ENCODE measurements at places on chromosomes 3 and 15.

DNA sequence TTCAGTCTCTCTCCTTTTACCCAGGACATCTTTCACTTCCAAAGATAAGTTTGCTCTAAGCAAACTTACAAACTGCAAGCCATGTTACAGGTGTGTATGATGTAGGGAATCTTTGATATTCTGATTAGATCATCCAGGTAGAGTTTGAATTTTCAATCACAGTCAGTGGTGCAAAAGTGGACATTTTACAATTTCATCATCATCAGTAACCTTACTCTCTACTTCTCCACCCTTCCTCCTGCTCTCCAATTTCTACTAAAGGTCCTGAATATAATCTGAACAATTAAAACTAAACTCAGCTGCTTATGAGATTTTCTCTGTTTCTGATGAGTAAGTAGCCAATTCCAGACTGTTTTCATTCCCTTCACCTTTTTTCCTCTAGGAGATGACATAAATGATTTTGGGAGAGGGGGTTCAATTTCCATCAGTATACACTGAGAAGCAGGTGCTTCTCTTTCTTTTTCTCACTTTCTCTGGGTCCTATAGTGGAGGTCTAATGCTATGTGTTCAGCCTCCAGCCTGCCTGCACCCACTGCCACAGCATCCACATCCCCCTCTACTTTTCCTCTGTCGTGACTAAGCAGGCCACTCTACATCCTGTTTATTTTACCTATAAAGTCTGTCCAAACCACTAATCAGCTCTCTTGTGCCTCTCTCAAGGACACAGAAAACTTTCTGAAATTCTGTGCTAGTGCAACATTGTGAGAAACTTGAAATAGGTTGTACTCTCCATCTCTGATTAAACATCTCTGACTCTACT is 27.6 kb downstream of the SUCNR1 start:
- H3K27ac ChIP-seq: no peak overlapping the region
- DNase-seq: no peak
- no peaks in the 10 kb centered on the region for H3K36me3 ChIP-seq
- H3K27me3 ChIP-seq: peaks cover 3% of the 10 kb centered on the region
- no peak overlapping the region for H3K4me3 ChIP-seq

GRCh38 chr15:93088981-93089726 is at the start of gene RGMA:
RGMA (minus strand) TSS chr15:93089211; CDS start chr15:93088932, 279 bp downstream.
- no peak for DNase-seq
- H3K36me3 ChIP-seq: no peaks in the 10 kb centered on the region
- peaks cover 4% of the 10 kb centered on the region for H3K4me1 ChIP-seq
- H3K4me3 ChIP-seq: peak within 1 kb of the TSS; percentile 44

DNA sequence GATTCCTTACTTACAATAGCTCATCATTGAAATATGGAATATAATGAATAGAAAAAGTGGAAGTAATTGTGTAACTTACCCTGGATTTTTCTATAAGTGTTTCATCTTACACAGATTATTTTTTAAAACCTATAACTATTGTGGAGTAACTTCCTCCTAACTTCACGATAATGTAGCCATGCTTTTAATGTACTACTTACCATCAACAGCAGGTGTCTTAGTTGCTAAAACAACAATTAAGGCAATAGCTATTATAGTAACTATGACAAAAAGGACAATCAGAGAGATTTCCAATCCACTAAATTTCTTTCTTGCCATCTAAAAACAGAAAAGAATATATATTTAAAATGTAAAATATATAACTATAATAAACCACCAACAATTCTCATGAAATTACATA is 2.6 kb downstream of the SI start:
- H3K4me1 ChIP-seq: no peaks in the 10 kb centered on the region
- no peak for DNase-seq
- no peaks in the 10 kb centered on the region for H3K36me3 ChIP-seq
- H3K27me3 ChIP-seq: no peaks in the 10 kb centered on the region
- H3K4me3 ChIP-seq: no peak overlapping the region
- H3K27ac ChIP-seq: no peak overlapping the region

- H3K4me3 ChIP-seq: no peak overlapping the region
- H3K27ac ChIP-seq: no peak overlapping the region
- no peak for DNase-seq
- H3K36me3 ChIP-seq: no peaks in the 10 kb centered on the region
- peaks cover 2% of the 10 kb centered on the region for H3K4me1 ChIP-seq
- H3K27me3 ChIP-seq: no peaks in the 10 kb centered on the region
Observed at GRCh38 chr15:45719490-45719889, 84.7 kb downstream of the SQOR start.

DNA sequence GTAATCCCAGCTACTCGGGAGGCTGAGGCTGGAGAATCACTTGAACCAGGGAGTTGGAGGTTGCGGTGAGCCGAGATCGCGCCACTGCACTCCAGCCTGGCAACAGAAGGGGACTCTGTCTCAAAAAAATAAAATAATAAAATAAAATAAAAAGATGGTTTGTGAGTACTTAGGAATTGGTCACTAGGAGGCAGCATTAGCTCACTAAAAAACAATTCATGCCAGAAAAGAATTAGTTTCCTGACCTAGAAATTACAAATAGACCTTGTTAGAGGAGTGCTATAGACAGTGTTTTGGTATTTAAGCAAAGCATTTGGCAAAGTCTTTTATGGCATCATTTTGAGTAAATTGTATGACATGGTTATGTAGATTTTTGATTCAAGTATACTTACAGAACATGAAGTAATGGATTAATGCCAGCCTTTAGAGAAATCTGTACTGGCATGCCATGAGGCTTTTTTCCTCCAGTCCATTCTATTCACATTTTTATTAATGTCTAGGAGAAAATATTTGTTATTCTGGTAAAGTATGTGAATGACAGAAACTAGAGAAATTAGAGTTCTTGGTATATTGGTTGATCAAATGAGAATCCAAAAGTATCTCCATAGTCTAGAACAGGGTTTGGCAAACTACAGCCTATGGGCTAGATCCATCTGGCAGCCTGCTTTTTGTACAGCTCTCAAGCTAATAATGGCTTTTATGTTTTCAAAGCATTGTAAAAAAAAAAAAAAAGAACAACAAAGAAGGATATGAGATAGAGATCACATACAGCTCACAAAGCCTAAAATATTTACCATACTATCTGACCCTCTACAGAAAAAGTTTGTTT is 81.6 kb downstream of the LRRC49 start:
- no peak overlapping the region for H3K4me3 ChIP-seq
- no peaks in the 10 kb centered on the region for H3K36me3 ChIP-seq
- no peak overlapping the region for H3K27ac ChIP-seq
- no peaks in the 10 kb centered on the region for H3K4me1 ChIP-seq
- H3K27me3 ChIP-seq: no peaks in the 10 kb centered on the region
- DNase-seq: peak; percentile 5

DNA sequence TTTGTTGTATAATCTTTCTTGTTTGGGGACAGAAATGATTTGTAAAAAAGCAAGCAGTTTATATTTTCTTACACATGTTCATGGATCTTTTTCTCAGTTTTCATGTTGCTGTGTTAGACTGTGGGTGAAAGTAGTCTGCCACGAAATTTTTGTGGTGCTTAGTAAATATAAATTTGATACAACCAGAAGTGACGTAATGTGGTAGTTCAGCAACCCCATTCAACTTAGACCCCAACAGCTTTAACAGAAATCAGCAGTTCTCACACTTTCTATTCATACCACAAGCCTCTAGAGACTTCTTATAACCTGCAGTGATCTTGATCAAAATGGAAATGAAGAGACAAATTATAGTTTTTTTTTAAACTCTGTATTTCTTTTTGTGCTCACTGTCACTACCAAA is 120.2 kb upstream of the IGSF10 start:
- no peaks in the 10 kb centered on the region for H3K27me3 ChIP-seq
- DNase-seq: no peak
- H3K4me1 ChIP-seq: no peaks in the 10 kb centered on the region
- no peak overlapping the region for H3K4me3 ChIP-seq
- H3K27ac ChIP-seq: no peak overlapping the region

DNA sequence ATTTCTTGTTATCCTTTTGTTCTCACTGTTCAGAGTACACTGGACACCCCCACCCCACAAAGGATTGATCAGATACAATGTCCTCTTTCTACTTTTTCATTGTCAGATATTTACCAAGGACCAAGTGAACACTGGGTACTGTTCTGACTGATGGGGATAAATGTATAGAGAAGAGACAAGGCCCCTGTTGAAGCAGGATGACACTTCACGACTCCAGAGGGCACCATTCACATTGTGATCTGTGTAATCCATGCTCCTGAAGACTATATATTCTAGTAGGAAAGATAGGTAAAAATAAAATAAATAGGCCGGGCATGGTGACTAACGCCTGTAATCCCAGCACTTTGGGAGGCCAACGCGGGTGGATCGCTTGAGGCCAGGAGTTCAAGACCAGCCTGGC is 7.2 kb upstream of the CRYGS start:
- H3K27ac ChIP-seq: no peak overlapping the region
- H3K27me3 ChIP-seq: no peaks in the 10 kb centered on the region
- H3K4me1 ChIP-seq: no peaks in the 10 kb centered on the region
- DNase-seq: no peak
- H3K4me3 ChIP-seq: no peak overlapping the region

- H3K36me3 ChIP-seq: no peaks in the 10 kb centered on the region
- H3K27me3 ChIP-seq: no peaks in the 10 kb centered on the region
- no peak for DNase-seq
- H3K4me3 ChIP-seq: no peak overlapping the region
- H3K4me1 ChIP-seq: no peaks in the 10 kb centered on the region
Observed at GRCh38 chr15:69163141-69163669, 2.8 kb downstream of the GLCE start.

DNA sequence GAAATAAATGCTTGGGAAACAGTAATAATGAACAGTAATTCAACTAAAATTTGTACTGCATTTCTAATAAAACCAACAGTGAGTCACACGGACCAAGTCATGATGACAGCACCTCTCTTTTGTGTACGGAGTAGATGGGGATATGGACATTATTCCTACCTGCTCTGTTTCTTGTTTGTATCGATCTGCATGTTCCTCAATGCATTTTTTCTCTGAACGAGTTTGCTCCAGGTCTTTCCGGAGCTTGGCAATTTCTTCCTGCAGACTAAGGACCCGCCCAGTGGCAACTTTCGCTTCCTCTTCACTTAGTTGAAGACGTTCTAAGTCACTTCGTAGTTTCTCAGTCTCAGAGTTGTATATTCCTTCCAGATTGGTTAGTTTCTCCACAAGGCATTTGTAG is 74.4 kb upstream of the MYO5C start:
- no peaks in the 10 kb centered on the region for H3K4me1 ChIP-seq
- H3K27me3 ChIP-seq: no peaks in the 10 kb centered on the region
- DNase-seq: no peak
- no peak overlapping the region for H3K4me3 ChIP-seq
- H3K27ac ChIP-seq: no peak overlapping the region

DNA sequence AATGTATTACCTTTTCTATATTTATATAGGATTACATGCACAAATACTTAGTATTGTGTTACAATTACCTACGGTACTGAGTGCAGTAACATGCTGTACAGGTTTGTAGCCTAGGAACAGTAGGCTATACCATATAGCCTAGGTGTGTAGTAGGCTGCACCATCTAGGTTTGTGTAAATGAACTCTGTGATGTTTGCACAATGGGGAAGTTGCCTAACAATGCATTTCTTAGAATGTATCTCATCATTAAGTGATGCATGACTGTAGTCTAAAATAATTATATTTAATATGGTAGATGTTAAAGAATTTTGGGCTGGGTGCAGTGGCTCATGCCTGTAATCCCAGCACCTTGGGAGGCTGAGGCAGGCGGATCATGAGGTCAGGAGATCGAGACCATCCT is 281.0 kb downstream of the KLF13 start:
- no peak overlapping the region for H3K27ac ChIP-seq
- no peaks in the 10 kb centered on the region for H3K27me3 ChIP-seq
- no peak overlapping the region for H3K4me3 ChIP-seq

- DNase-seq: no peak
- H3K36me3 ChIP-seq: no peaks in the 10 kb centered on the region
- H3K4me1 ChIP-seq: no peaks in the 10 kb centered on the region
- no peak overlapping the region for H3K4me3 ChIP-seq
Observed at GRCh38 chr3:170023165-170023564, 14.6 kb upstream of the GPR160 start.

GRCh38 chr3:8937064-8938020 is 25.9 kb downstream of the RAD18 start:
- H3K36me3 ChIP-seq: peaks cover 5% of the 10 kb centered on the region
- no peak overlapping the region for H3K27ac ChIP-seq
- H3K4me3 ChIP-seq: no peak overlapping the region
- DNase-seq: no peak
- H3K4me1 ChIP-seq: no peaks in the 10 kb centered on the region
- no peaks in the 10 kb centered on the region for H3K27me3 ChIP-seq

- H3K4me3 ChIP-seq: no peak overlapping the region
- H3K27me3 ChIP-seq: no peaks in the 10 kb centered on the region
- H3K4me1 ChIP-seq: no peaks in the 10 kb centered on the region
Observed at GRCh38 chr3:142009029-142009428, 132.6 kb downstream of the ATP1B3 start.

DNA sequence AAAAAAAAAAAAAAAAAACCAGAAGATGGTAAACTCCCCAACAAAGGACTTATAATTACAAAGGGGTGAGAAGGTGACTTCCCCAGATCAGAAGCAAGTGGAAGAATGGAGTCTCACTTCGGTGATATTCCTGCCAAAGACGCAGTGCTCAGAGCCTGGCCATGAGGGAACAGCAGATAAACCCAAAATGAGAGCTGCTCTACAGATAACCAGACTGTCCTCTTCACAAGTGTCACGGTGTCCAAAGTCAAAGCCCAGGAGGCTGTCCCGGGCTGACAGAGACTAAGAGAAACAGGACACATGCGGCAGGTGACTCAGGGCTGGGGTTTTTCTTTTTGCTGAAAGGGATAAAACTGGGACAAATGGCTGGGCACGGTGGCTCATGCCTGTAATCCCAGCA is 48.8 kb downstream of the HMCES start:
- no peaks in the 10 kb centered on the region for H3K27me3 ChIP-seq
- no peaks in the 10 kb centered on the region for H3K4me1 ChIP-seq
- no peaks in the 10 kb centered on the region for H3K36me3 ChIP-seq
- DNase-seq: no peak

DNA sequence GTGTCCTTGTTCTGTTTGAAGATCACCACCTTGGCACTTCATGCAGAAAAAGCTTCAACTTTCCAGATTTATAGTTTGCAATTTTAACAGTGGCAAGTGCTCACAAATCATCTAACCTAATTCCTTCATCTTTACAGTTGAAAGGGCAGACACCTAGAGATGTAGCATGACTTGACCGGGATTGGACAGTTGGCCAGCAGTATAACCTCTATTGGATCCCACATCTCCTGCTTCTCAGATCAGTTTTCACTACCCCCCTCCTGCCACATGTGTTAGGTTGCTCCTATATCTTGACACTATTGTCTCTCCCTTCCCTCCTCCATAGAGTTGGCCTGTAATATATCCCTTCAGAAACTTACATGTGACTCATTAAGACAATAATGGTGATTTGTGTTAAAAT is 206.0 kb upstream of the SEMA6D start:
- DNase-seq: no peak
- no peaks in the 10 kb centered on the region for H3K4me1 ChIP-seq
- no peaks in the 10 kb centered on the region for H3K27me3 ChIP-seq
- H3K27ac ChIP-seq: no peak overlapping the region
- no peaks in the 10 kb centered on the region for H3K36me3 ChIP-seq

GRCh38 chr3:160564258-160564911 is 986 bp downstream of the KPNA4 start:
- H3K4me1 ChIP-seq: no peaks in the 10 kb centered on the region
- DNase-seq: no peak
- no peaks in the 10 kb centered on the region for H3K27me3 ChIP-seq
- H3K4me3 ChIP-seq: peak overlapping the region; percentile 82

- no peak for DNase-seq
- H3K4me3 ChIP-seq: no peak overlapping the region
- no peak overlapping the region for H3K27ac ChIP-seq
- H3K4me1 ChIP-seq: no peaks in the 10 kb centered on the region
- no peaks in the 10 kb centered on the region for H3K36me3 ChIP-seq
Observed at GRCh38 chr3:173258697-173259096, 117.7 kb upstream of the SPATA16 start.
